ENCODE measurements at places on chromosomes 2 and 18. TPM values are rescaled to one million over a fixed set of nuclear protein-coding genes. Genes with fewer than 3 reads are reported as not detected.

GRCh38 chr18:22711192-22711685 is 221.9 kb upstream of the RBBP8 start:
- DNase-seq = peak; percentile 82

- no peak for DNase-seq
Measured at GRCh38 chr2:158808426-158808825, 13.3 kb downstream of the DAPL1 start.

- no peak for DNase-seq
Measured at GRCh38 chr18:43877616-43878321, 600.5 kb upstream of the SYT4 start.

Gene GMCL1
- 12.2 TPM for total RNA-seq

Gene PRKCE
- 21.0 TPM for total RNA-seq

Gene STK36
- total RNA-seq = 49.3 TPM

Gene PLEKHH2
- total RNA-seq = 2.3 TPM

DNA sequence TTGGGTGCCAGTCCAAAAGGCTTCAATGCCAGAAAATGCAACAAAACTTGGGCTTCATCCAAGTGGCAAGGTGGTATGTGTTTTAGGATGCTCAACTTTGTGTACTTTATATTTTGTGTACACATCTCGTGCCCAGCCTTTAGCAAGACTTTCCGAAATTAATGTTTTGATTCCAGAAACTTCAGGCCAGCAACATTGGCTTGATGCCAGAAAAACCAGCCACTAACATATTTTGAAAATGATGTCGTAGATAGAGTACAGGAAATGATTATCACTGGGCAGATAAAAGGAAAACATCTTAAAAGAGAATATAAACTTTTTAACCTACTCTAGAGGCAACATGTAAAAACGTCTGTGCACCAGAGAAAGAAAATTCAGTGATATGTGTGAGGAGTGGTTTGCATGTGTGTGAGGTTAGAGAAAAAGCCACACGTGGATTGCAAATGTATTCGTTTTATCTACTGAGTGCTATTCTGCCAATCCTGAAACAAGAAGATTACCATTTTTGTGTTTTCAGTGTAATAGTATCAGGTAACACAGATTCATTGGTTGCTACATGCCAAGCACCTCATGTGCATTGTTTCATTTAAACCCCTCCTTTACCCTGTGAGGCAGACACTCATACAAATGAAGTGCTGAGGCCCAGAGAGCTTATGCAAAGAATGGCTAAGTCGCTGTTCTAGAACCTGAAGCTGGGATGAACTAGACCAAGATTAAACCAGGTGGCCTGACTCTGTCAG is 264.8 kb downstream of the C1D start:
- no peak for DNase-seq

Gene SALL3
- total RNA-seq = 2.1 TPM

GRCh38 chr2:233428008-233428407 is 73.7 kb downstream of the DGKD start:
- no peak for DNase-seq

Gene FZD7
- total RNA-seq = 14.5 TPM

Gene REEP1
- total RNA-seq = 0.48 TPM

DNA sequence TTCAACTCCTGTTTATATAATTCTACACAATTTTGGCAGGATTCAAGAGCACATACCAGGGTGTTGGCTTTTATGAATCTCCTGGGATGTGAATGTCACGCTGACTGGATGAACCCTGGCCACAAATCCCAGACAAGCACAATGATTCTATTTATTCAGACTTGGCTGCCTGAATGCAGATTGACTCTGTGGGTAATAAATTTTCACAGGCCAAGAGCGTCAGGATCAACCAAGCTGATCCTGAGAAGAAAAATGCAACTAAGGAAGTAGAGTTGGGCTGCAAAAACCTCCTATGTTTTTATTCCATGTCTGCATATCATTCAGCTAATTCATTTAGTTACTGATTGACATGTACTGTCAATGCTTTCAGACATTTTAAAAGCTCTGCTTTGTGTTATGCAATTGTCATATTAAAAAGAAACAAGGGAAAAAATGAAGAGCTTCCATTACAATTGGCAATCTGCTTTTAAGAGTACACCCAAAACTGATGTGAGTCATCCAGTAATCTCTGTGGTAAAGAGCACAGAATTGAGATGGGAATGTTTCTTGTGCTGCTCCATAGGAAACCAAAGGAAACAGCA is 173.0 kb upstream of the REV1 start:
- peak; percentile 67 for DNase-seq

GRCh38 chr18:68757126-68757525 is 40.8 kb upstream of the CCDC102B start:
- no peak for DNase-seq

- DNase-seq = no peak
Measured at GRCh38 chr18:22349317-22349898, 68.3 kb downstream of the CTAGE1 start.
